Thoracic aorta (tissue), 2 donors: ENCODE measurements at places on chromosomes 16 and 17.

GRCh38 chr17:59858167-59858816 is 34.5 kb downstream of the TUBD1 start:
- DNase-seq: no peak

GRCh38 chr16:85015481-85016187 is 4.3 kb upstream of the ZDHHC7 start:
- no peak for DNase-seq

- DNase-seq: no peak
Observed at GRCh38 chr17:828761-829160, 46.6 kb downstream of the MRM3 start.

GRCh38 chr16:19844945-19845641 is 39.6 kb downstream of the GPRC5B start:
- DNase-seq: no peak

DNA sequence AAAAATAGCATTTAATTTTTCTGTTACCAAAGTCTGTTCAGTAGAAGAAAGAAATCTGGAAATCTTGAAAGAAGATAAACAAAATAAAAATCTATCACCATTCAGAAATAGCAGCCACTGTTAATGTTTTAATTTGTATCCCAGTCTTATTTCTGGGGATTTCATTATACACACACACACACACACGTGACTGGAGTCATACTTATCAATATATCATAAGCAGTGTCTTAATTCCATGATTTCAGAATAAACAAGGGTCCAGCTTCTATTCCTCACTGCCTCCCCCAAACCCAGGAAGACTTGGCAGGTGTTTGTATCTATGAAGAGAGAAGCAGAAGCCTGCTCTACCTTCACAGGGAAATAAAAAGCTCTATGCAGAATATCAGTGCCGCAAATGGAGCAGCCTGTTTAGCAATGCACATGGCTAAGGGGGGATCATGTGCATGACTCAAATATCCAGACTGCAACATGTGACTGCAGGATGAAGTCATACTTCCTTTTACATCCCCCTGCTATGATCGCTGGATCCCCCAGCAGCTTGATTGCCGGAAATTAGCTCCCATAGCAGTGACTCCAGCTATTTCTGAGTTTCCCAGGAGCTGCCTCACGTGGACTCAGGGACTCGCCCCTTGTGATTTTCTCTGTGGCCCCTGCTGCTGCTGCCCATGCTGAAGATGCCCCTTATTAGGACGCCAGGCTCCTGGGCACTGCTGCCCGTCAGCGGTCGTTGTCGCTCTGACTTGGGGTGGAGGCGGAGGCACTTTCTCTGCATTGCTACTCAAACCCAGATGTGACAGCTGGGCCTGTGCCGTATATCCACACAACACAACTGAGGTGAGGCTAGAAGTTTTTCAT is 341.0 kb downstream of the CPPED1 start:
- no peak for DNase-seq
